LHCN-M2 (cell line): ENCODE measurements at places on chromosomes 7 and 10. TPM values are rescaled to one million over a fixed set of nuclear protein-coding genes. Genes with fewer than 3 reads are reported as not detected.

- no peak for DNase-seq
Measured at GRCh38 chr10:48696535-48696873, 11.8 kb downstream of the WDFY4 start.

DNA sequence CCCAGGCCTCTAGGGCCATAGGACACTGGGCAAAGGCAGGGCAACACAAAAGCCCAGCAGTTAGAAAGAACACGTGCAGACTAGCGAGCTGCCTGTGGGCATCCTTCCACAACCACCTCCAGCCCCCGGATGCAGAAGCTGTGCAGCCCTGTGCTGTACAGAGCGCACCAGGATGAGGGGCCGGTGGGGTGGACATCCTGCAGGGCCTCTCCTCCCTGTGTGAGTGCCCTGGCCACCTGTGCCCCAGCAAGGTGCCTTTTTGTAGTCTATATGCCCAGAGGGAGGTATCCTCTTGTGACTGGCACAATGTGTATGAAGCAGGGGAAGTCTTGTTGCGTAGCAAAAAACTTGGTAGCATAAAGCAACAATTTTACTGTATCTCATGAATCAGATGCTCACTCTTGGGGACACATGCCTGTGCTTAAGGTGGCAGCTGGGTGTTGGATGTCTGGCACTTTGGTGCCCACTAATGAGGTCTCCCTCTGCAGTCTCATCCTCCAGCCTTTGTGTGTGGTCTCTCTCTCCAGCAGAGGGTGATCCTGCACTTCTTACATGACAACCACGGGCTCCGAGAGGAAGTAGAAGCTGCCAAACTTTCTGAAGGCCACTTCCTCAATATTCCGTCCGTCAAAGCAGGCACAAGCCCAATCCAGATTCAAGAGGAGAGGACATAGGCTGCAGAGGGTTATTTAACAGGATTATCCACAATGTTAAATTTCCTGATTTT lies 8.7 kb downstream of the NCAPG2 start:
- DNase-seq, result peak; percentile 77

GRCh38 chr7:20785157-20786048 lies 1.3 kb downstream of the SP8 start:
- no peak for DNase-seq

DNA sequence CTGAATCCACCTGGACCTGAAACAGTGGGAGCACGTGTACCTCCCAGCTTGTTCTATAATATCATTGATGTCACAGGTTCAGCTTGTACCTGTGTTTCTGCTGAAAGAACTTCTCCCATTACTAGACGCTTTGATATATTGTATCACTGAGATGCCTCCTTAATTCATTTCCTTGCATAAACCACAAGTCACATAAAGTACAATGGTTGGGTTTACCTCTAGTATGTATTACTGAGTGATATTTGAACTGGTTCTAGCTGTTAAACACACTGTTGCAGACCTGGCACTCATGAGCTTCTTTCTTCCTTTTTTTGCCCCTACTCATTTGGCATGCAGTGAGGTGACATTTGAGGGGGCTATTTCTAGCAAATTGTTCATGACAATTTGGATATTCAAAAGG lies 106.6 kb upstream of the KLF14 start:
- DNase-seq, result no peak

- DNase-seq, result no peak
Measured at GRCh38 chr7:74494076-74494548, 40.4 kb downstream of the GTF2IRD1 start.

GRCh38 chr10:25600651-25601050 lies 333.4 kb upstream of the MYO3A start:
- no peak for DNase-seq

ADARB2 gene
- 0.11 and 0.83 TPM in 2 replicates for total RNA-seq

FAM20C gene
- 20.8 and 36.4 TPM in 2 replicates for total RNA-seq

SEMA3A gene
- total RNA-seq, result 11.8 and 14.7 TPM in 2 replicates

AKR1D1 gene
- not detected in 2 replicates for total RNA-seq

TAS2R41 gene
- not detected in 2 replicates for total RNA-seq

SFRP5 gene
- total RNA-seq, result 0.17 TPM in 1 of 2 replicates, not detected in the other

HABP2 gene
- total RNA-seq, result not detected in 2 replicates

IL15RA gene
- total RNA-seq, result 0.17 TPM in 1 of 2 replicates, not detected in the other

CUZD1 gene
- 2.5 and 4.8 TPM in 2 replicates for total RNA-seq
